ENCODE measurements at places on chromosomes 3 and 15.
A peak's percentile ranks its signal among the peaks of the same experiment; 100 is the strongest.

- no peak overlapping the region for H3K27ac ChIP-seq
- DNase-seq: no peak
- no peak overlapping the region for H3K4me3 ChIP-seq
Observed at GRCh38 chr15:99412082-99412481, 153.7 kb upstream of the MEF2A start.

DNA sequence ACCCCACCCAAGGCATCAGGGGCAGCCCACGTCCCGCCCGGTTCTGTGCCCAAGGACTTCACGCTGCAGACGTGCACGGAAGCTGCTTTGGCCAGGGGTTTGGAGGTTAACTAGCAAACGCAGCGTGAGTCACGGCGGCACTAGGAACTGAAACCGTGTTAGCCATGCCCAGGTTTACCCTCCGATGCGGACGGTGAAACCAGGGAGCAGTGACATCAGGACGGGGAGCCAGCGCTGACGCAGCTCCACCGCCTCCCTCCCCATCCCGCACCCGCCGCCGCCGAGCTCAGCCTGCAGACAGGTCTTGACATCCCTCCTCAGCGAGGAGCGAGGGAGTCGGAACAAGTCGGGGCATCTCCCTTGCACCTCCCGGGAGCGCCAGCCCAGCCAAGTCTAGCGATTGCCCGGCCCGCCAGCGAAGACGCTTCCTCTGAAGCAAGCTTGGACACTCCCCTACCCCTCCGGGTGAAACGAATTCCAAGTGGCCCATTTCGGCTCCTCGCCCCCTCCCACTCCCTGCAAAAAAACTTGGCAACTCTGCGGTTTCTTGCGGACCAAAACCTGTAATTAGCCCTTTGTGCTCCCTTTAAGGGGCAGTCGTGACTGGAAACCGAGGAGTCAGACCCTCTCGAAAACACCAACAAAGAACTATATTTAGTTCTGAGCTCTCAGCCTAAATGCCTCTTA is 1.4 kb upstream of the RAP2B start:
- H3K27me3 ChIP-seq: no peaks in the 10 kb centered on the region
- peaks cover 31% of the 10 kb centered on the region for H3K4me1 ChIP-seq
- peak; percentile 63 for DNase-seq
- H3K27ac ChIP-seq: peak overlapping the region; percentile 92
- H3K4me3 ChIP-seq: peak overlapping the region; percentile 94

DNA sequence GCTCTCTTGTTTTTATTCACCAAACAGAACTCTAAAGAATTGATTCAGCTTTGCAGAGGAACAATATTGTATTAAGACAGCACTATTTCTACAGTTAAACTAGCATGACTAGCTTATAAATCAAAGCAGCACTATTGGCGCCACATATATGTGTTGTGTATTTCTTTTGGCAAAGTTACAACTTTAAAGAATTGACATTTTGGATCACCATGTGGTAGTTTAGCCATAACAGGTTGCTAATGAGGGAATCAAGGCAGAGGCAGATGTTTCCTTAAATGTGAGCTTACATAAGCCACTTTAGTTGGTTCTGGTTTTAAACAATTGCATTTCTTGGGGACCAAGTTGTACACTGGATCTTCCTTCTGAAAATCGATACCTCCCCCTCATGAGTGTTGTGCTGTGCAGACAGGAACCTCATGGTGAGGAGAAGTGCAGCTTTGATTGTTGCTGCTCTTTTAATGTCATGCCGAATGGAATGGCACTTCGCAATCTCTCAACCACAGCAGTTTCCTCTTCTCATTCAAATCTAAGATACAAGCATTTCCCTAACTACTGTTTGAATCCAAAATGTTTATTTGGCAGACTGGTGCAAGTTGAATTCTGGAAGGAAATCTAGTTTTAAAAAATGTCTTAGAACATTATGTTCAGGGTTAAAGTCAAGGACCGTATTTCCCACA is 151.2 kb downstream of the MYRIP start:
- H3K4me1 ChIP-seq: no peaks in the 10 kb centered on the region
- H3K4me3 ChIP-seq: no peak overlapping the region
- H3K27ac ChIP-seq: no peak overlapping the region

GRCh38 chr15:25061808-25062550 is 107.2 kb downstream of the SNRPN start:
- no peak for DNase-seq
- H3K27ac ChIP-seq: no peak overlapping the region
- no peak overlapping the region for H3K4me3 ChIP-seq
- H3K27me3 ChIP-seq: no peaks in the 10 kb centered on the region
- H3K4me1 ChIP-seq: no peaks in the 10 kb centered on the region

GRCh38 chr3:132542577-132542976 is 54.5 kb upstream of the ACKR4 start:
- no peak overlapping the region for H3K27ac ChIP-seq
- H3K36me3 ChIP-seq: peaks cover 17% of the 10 kb centered on the region
- no peaks in the 10 kb centered on the region for H3K27me3 ChIP-seq
- no peak for DNase-seq
- H3K4me3 ChIP-seq: no peak overlapping the region

GRCh38 chr3:47877290-47877689 is 74.4 kb downstream of the DHX30 start:
- H3K27ac ChIP-seq: peak overlapping the region; percentile 59
- H3K36me3 ChIP-seq: peaks cover 4% of the 10 kb centered on the region
- H3K4me1 ChIP-seq: peaks cover 16% of the 10 kb centered on the region
- no peak overlapping the region for H3K4me3 ChIP-seq
- no peak for DNase-seq

DNA sequence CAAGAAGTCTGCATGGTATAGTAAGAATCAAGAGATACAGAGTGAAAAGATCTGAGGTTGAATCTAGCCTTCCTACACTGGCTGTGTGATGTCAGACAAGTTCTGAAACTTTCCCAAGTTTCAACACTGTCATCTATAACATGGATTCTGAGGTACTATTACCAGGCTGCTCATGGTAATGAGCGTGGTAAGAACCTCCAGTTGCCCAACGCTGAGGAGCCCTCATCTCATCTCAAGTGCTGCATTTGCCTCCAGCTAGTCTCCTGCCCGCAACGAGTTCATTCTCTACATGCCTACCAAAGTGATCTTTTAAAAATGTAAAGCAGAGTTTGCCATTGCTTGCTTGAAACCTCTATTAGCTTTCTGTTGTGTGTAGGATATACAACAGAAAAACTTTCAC is 168.1 kb downstream of the NEK11 start:
- H3K27ac ChIP-seq: no peak overlapping the region
- H3K27me3 ChIP-seq: no peaks in the 10 kb centered on the region
- DNase-seq: no peak
- H3K4me1 ChIP-seq: no peaks in the 10 kb centered on the region
- no peak overlapping the region for H3K4me3 ChIP-seq

- peaks cover 13% of the 10 kb centered on the region for H3K36me3 ChIP-seq
- DNase-seq: no peak
- no peaks in the 10 kb centered on the region for H3K27me3 ChIP-seq
- peaks cover 32% of the 10 kb centered on the region for H3K4me1 ChIP-seq
- H3K4me3 ChIP-seq: no peak overlapping the region
Observed at GRCh38 chr3:48067271-48067670, 51.1 kb upstream of the MAP4 start.

DNA sequence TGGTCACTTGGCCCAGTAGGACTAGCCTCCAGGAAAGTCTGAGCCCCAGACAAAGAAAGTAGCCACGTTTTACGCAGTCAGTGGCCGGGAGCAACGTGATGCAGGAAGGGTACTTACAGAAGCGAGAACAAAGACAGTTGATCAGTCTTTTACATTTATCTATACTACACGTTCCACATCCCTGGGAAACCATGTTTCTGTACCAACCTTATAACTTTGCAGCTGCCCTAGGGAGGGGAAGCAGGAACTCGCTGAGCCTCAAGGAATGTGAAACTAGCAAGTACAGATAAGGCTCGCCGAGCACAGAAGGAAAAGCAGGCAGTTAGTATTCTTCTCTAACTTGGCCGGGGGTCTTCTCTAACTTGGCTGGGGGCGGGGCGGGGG is 3.4 kb upstream of the KNL1 start:
- H3K36me3 ChIP-seq: peaks cover 21% of the 10 kb centered on the region
- no peak for DNase-seq
- peaks cover 34% of the 10 kb centered on the region for H3K4me1 ChIP-seq
- H3K27me3 ChIP-seq: peaks cover 9% of the 10 kb centered on the region
- peak overlapping the region; percentile 93 for H3K27ac ChIP-seq

GRCh38 chr3:171262431-171262830 is 197.8 kb downstream of the TNIK start:
- H3K4me3 ChIP-seq: no peak overlapping the region
- no peaks in the 10 kb centered on the region for H3K36me3 ChIP-seq
- H3K27ac ChIP-seq: no peak overlapping the region
- no peaks in the 10 kb centered on the region for H3K27me3 ChIP-seq

GRCh38 chr3:88203642-88204055 is 53.9 kb downstream of the C3orf38 start:
- no peaks in the 10 kb centered on the region for H3K27me3 ChIP-seq
- no peaks in the 10 kb centered on the region for H3K4me1 ChIP-seq
- DNase-seq: no peak

- no peak for DNase-seq
- H3K27ac ChIP-seq: no peak overlapping the region
- H3K36me3 ChIP-seq: no peaks in the 10 kb centered on the region
- H3K4me1 ChIP-seq: no peaks in the 10 kb centered on the region
Observed at GRCh38 chr3:55816794-55817576, 329.9 kb upstream of the WNT5A start.

- H3K4me1 ChIP-seq: peaks cover 45% of the 10 kb centered on the region
- peak overlapping the region; percentile 93 for H3K4me3 ChIP-seq
- peaks cover 15% of the 10 kb centered on the region for H3K36me3 ChIP-seq
- peak; percentile 54 for DNase-seq
- H3K27me3 ChIP-seq: no peaks in the 10 kb centered on the region
- H3K27ac ChIP-seq: peak overlapping the region; percentile 98
Observed at GRCh38 chr15:62059816-62060112, 483 bp downstream of the VPS13C start.

GRCh38 chr3:86785386-86785785 is 205.6 kb downstream of the VGLL3 start:
- H3K27ac ChIP-seq: no peak overlapping the region
- no peaks in the 10 kb centered on the region for H3K36me3 ChIP-seq
- no peak overlapping the region for H3K4me3 ChIP-seq
- H3K4me1 ChIP-seq: no peaks in the 10 kb centered on the region
- DNase-seq: no peak
- H3K27me3 ChIP-seq: no peaks in the 10 kb centered on the region

- peaks cover 37% of the 10 kb centered on the region for H3K4me1 ChIP-seq
- no peaks in the 10 kb centered on the region for H3K27me3 ChIP-seq
- DNase-seq: no peak
- H3K27ac ChIP-seq: peak overlapping the region; percentile 50
- H3K4me3 ChIP-seq: no peak overlapping the region
Observed at GRCh38 chr3:39216176-39216790, 23.9 kb upstream of the XIRP1 start.

- peak overlapping the region; percentile 88 for H3K27ac ChIP-seq
- peaks cover 32% of the 10 kb centered on the region for H3K36me3 ChIP-seq
- peak overlapping the region; percentile 89 for H3K4me3 ChIP-seq
- peak; percentile 21 for DNase-seq
- H3K27me3 ChIP-seq: no peaks in the 10 kb centered on the region
- H3K4me1 ChIP-seq: peaks cover 62% of the 10 kb centered on the region
Observed at GRCh38 chr3:136862617-136863322, 762 bp downstream of the NCK1 start.

- no peak for DNase-seq
- H3K36me3 ChIP-seq: peaks cover 6% of the 10 kb centered on the region
- peak overlapping the region; percentile 79 for H3K4me3 ChIP-seq
- H3K4me1 ChIP-seq: peaks cover 19% of the 10 kb centered on the region
- H3K27ac ChIP-seq: no peak overlapping the region
Observed at GRCh38 chr3:160226026-160226907, 1.0 kb downstream of the C3orf80 start.

DNA sequence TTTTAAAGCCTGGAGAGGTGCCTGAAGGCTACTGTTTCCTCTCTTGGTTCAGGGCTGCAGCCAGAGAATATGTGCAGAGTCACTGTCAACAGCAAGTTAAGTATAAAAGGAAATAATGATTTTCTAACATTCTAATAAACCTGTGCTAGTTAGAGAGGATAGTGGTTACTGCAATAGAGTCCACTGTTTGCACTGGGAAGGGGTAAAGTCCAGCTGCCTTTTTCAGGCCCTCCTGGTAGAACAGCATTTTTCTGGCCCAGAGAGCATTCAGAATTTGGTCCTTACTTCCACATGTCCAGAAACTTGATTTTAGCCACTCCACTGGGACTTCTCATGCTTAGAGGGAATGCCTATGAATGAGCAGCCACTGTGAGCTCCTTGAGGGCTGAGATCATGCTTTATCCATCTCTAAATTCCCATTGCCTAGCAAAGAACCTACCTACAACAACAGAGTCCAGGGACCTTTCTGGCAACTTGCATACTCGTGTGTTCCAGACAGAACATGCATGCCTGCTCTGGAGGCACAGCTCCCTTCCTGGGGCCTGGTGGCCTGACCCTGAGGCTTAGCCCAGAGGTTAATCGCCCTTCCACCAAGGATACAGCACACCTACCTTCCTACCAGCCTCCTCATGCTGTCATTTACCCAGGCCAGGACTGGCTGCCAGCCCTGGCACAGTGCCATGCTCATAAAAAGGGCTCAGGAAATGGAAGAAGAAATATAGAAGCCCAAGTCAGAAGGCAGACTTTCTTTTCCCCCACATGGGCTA is 50.3 kb upstream of the ATP13A3 start:
- H3K4me3 ChIP-seq: no peak overlapping the region
- DNase-seq: no peak
- H3K4me1 ChIP-seq: no peaks in the 10 kb centered on the region
- H3K36me3 ChIP-seq: no peaks in the 10 kb centered on the region
- H3K27me3 ChIP-seq: peaks cover 12% of the 10 kb centered on the region

- no peak overlapping the region for H3K4me3 ChIP-seq
- no peak for DNase-seq
- no peaks in the 10 kb centered on the region for H3K4me1 ChIP-seq
- peaks cover 34% of the 10 kb centered on the region for H3K27me3 ChIP-seq
- no peak overlapping the region for H3K27ac ChIP-seq
Observed at GRCh38 chr3:40753951-40754350, 229.2 kb downstream of the ZNF621 start.

DNA sequence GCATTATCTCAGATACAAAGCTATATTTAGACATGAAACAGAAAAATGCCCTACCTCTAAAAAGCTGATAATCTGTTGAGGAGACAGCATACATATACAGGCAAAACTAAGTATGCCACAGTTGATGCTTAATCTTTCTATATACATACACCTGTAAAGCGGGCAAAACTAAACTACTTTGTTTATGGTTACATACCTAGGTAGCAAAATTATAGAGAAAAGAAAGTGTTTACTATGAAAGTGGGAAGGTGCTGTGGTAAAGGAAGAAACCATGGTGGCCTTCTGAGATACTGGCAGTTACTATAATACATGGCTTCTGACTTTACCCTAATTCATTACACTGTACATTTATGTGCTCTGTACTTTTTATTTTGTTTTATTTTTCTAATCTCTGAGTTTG is 36.0 kb upstream of the NR1I2 start:
- H3K4me3 ChIP-seq: no peak overlapping the region
- no peaks in the 10 kb centered on the region for H3K4me1 ChIP-seq
- no peaks in the 10 kb centered on the region for H3K36me3 ChIP-seq
- H3K27me3 ChIP-seq: peaks cover 74% of the 10 kb centered on the region
